ENCODE measurements at places on chromosomes 1 and 21.

DNA sequence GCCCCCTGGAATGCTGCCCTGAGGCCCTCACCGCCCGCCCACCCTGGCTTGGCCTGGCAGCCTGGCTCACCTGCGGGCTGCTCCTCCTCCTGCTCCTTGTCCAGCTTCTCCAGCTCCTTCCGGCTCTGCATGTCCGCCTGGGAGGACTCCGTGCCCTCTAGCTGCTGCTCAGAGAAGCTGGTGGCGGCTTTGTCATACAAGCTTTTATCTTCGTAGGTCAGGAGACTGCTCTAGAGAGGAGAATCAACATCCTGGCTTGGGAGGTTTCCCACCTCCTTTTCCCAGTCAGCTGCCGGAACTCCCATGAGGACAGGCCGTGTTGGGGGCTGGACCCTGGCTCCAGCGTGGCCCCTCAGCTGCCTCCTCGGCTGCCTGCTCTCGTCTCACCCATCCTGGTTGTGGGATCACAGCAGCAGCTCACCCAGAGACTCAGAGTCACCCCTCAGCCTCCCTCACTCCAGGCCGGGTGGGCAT is 36.6 kb upstream of the TMEM52 start:
- DNase-seq: no peak

DNA sequence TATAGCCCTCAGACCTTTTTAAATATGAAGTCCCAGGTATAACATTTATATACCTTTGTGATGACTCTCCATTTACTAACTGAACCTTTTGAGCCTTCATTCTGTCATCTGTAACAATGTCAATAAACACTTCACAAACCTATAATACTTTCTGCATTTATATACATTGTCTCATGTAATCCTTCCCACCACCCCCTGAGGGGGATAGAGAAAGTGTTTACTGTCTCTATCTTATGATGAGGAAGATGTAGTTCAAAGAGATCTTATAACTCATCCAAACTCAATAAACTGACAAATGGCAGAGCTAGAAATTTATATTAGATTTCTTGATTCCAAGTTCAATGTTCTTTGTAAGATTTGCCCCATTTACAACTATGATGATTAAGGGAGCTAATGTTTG is 48.3 kb upstream of the CR2 start:
- no peak for DNase-seq

- DNase-seq: no peak
Observed at GRCh38 chr1:66648901-66649595, 103.2 kb upstream of the DYNLT5 start.

GRCh38 chr21:25987531-25987930 is 183.0 kb downstream of the APP start:
- DNase-seq: no peak

GRCh38 chr21:31107871-31108270 is 69.6 kb upstream of the KRTAP19-8 start:
- DNase-seq: no peak
